Naive thymus-derived CD4-positive, alpha-beta T cell (primary cell): ENCODE measurements at places on chromosomes 3 and 15. TPM values are rescaled to one million over a fixed set of nuclear protein-coding genes. Genes with fewer than 3 reads are reported as not detected.

DNA sequence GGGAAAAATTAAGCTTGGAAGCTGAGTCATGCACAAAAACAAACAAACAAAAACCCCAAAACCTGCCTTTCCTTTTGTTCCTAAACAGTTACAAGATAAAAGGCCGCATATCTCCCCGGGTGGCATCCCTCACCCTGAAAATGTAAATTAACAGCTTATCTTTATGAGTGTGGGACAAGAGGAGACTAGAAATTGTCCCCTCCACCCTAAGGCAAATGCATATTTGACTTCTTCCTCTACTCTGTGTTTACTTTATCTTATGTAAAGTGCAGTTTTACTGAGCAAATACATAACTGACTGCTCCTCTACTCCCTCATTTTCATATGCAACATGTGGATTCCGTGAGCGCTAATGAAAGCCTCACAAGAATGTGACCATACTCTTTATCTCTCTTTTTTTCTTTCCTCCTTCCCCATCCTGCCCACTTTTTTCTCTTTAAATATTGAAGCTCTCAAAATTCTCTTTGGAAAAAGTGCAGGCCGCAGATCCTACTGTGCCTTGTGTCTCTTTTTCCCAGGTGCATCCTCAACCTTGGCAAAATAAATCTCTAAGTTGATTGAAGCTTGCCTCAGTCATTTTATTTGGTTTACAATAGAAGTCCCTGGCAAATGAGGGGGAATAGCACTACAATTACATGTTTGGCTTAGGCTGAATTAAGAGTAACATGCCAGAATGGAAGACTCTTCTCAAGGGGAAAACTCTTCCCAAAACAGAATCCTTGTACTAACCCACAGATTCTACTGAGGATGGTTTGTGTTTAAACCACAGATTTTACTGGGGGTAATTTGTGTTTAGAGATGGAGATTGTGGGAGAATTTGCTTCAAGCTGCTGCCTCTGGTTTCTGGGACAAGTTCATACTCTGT lies 72.7 kb upstream of the WDR72 start:
- DNase-seq = no peak

GRCh38 chr3:177689869-177690268 lies 492.6 kb upstream of the TBL1XR1 start:
- DNase-seq = no peak

- DNase-seq = no peak
Measured at GRCh38 chr3:55698831-55699230, 211.7 kb upstream of the WNT5A start.

DNA sequence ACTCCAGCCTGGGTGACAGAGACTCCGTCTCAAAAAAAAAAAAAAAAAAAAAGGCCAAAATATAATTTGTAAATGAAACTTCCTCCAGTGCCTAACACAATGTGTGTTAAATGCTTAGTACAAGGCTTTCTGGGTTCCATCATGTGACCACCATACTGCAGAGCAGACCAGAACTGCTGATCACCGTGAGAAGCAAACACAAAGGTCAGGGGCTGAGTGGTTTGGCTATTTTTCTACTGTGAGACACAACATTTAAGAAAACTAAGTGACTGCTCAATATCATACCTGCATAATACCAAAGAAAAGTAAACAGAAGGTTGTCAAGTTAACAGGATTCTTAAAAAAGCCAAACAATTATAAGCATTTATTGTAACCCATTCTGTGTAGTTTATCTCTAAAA lies 13.2 kb downstream of the ABCC5 start:
- no peak for DNase-seq

GRCh38 chr3:111669926-111670630 lies 74.9 kb upstream of the ZBED2 start:
- DNase-seq = no peak

- DNase-seq = no peak
Measured at GRCh38 chr3:187900993-187901755, 155.9 kb upstream of the BCL6 start.

- DNase-seq = no peak
Measured at GRCh38 chr3:6228958-6229683, 631.8 kb upstream of the GRM7 start.

DNA sequence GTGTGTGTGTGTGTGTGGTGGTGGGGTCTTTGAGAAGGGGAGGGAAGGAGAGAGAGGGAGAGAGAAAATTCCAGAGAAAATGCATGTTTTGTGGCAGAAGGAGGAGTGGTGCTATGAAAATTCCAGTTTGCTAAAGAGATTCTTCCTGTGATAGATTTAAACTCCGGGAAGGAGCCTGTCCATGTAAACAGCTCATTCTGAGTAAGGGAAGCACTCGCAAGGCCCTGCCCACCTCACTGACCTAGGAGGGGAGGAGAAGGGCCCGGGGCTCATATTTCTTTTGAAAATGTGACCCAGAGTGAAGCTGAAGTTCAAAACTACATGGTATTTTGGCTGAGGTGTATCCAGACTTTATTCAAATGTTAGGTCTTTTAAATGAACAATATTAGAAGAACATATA lies 41.3 kb downstream of the ADAMTSL3 start:
- DNase-seq = no peak

GRCh38 chr15:98842973-98843285 lies 164.7 kb downstream of the PGPEP1L start:
- DNase-seq = no peak

DNA sequence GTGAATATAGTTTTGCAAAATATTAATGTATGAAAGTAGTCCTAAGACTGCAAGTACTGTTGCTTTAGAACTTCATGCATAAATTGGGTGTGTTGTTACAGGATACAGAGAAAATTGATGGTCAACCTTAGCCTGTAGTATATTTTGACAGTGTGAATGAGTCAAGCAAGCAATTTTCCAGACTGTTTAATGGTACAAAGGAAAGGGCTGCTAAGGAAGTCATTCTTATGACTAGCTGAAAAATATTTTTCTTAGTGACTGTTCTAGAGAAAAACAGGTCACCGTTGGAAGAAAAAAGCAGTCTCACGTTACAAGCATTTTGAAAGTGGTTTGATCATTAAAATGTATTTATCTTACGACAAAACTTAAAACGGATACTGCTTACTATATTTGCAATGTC lies 49.2 kb downstream of the MBNL1 start:
- no peak for DNase-seq

DNA sequence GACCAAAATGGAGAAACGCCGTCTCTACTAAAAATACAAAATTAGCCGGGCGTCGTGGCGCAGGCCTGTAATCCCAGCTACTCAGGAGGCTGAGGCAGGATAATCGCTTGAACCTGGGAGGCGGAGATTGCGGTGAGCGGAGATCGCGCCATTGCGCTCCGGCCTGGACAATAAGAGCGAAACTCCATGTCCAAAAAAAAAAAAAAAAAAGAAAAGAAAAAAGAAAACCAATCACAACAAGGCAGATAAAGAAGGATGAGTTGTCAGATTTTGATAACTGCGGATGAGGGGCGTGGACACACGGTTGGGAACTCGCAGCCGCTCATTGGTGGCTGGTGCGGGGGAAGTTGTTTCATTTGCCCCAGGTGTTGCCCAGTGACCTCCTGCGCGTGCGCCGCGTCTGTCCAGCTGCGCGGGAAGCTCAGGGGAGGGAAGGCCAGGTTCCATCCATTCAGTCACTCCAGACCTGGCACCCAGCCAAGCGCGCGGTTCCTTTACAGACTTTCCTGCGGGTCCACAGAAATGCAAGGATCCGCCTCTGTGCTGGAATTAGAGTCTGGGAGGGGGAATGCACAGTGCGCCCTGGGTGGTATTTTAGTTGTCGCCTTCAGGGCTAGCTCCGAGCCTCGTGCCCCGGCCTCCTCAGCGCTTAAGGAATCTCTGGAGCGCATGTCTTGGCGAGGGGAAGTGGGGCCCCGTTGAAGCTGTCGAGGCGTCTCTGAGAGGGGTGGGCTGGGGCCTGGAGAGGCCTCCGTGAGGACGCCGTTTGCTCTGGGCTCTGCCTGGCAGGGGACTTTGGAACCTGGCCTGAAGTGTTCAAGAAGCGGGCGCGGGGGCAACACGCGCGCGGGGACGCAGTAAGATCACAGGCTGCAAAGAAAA lies 708 bp upstream of the GCHFR start:
- peak; percentile 34 for DNase-seq

- DNase-seq = no peak
Measured at GRCh38 chr3:151818361-151818760, 4.4 kb downstream of the AADAC start.

DNA sequence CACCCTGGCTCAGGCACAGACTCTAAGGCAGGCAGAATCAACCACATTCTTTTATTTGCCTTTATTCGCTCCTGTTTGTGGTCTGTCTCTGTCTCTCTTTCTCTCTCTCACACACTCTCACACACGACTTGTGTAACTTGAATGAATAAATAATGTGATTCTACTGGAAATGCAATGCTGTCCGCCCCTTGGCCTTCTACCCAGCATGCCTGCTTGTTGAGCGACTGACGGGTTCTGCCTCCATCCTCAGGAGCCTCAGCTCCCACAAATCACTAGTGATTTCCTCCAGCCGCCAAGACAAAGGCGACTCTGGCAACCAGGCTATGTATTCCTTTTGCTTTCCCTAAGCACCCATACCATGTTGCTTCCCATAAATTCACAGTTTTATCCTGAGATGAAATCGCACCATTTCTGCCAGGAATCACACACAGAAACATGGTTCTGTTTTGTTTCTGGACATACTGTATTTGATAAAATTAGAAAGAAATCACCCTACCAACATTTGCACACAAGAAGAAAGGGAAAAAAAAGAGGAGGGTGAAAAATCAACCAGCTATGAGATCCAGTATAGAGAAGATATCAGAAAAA lies 460.8 kb downstream of the MAGI1 start:
- no peak for DNase-seq

DNA sequence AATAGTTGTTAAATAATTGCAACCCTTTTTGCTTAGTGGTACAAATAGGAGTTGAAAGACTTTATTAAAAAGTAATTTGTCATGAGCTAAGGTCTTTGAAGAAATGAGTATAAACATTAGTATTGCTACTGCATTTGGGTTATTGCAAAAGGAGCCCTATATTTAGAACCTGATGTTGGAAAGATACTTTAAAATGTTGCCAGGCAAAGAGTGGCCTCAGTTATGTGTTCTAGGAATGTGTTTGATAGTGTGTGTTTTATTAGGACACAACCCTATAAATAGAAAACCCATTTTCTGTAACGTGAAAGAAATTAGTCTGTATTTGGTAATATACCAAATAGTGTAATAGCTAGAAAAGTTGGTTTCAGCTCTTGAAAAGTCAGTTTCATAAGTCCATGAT lies 10.7 kb downstream of the VPS8 start:
- no peak for DNase-seq

DNA sequence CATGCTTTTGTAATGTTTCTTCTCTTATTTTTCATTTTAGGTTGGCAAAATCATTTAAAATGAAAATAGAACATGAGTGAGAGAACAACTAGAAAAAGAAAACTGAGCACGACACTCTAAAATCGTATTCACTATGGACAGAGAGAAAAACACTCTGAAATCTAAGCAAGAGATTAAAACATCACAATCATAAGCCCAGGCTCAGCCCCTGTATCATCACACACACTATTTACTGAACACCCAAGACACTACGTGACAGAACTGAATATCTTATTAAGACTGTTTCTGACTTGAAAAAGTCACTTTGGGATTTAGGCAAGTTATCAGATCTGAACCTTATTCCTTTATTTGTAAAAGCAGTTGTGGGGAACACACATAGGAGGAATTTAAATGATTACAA lies 82.6 kb upstream of the PLXND1 start:
- no peak for DNase-seq

DNA sequence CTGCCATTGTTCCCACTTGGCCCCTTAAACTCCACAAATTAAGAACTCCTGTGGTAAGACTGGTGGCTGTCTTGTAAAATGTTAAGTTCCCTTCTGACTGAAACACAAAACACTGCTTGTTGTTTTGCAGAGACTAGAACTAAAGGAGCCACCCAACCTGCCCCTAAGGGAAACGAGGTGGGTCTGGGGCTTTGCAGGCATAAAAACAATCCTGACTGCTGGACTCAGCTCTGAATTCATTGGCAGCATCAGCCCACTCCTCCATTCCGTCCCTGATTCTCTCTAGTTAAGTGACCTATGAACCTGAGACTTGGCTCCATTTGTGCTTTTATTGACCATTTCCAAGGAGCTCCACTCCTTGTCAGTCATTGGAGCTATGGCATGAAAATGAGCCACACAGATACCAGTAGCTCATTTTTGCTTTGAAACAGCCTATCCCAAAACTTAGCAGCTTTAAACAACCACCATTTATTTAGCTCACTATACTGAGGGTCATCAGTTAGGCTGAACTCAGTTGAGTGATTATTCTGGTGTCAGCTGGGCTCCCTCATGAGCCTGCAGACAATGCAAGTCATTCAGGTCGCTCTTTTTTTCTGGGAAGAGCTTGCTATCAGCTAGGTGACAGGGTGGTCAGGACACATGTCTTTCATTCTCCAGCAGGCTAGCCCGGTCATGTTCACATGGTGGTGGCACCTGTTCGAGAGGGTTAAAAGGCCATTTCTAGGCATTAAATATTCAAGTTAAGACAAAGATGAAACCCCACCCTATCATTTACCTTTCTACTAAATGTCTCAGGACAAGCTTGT lies 175.1 kb upstream of the CTNNB1 start:
- DNase-seq = no peak

DNA sequence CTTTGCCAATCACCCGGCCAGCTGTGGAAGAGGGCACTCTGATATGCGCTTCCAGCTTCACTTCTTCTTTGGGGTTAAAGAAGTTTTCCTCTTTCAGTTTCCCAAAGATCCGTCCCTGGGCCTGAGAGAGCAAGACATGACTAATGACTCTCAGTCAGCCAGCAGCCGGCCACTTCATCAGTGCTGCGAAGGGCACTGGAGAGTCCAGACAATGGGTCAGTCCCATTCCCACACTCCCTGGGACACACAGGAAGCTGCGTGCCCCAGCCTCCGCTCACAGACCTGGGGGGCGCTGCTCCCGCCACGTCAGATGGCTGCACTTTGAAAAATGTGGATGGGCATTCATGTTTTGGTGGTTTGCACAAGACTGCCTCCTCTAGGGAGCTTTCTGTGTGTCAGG lies 63.3 kb downstream of the SENP2 start:
- DNase-seq = no peak

GRCh38 chr3:98732286-98733052 lies 30.7 kb upstream of the ST3GAL6 start:
- peak; percentile 11 for DNase-seq

- DNase-seq = no peak
Measured at GRCh38 chr3:171516765-171517164, 56.6 kb upstream of the TNIK start.

- no peak for DNase-seq
Measured at GRCh38 chr3:61451841-61452240, 109.5 kb upstream of the PTPRG start.

TNNC1 gene
- 8.4 TPM for total RNA-seq

HYAL2 gene
- total RNA-seq = 3.2 TPM

FXR1 gene
- 108 TPM for total RNA-seq

ALDH1L1 gene
- not detected in 2 replicates for total RNA-seq

ADGRG7 gene
- not detected for total RNA-seq
